ENCODE measurements at places on chromosomes 4 and X.
A peak's percentile ranks its signal among the peaks of the same experiment; 100 is the strongest.

DNA sequence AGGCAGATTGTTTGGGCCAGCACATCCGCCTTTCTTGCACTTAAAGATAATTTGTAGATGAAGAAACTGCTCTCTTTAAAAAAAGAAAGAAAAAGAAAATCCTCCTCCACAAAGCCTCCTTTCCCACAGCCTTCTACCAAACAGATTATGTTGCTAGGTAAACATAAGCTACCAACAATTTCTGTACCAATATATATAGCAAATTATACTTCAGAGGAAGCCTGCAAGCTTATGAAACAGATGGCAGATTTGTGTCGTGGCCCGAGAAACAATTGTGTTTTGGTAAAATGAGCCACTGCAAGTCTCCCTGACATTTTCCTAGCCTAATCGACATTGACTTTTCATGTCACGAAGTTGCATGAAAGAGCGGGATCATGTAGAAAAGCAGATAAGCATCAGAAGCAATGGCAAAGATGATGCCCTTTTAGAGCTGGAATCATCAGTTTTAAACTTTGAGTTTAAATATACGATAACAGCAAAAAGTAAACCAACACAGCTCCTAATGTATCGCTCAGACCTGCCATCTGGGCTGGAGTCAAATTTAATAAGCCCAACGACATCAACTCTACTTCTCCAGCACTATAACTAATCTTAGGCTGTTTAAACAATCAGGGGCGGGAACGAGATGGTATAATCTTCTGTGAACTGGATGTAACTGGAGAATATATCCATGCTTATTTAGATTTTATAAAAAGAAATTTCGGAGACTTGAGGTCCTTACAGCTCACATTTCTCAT lies 94.9 kb upstream of the PLAC1 start:
- H3K27me3 ChIP-seq, result no peaks in the 10 kb centered on the region
- DNase-seq, result no peak
- no peak overlapping the region for H3K4me3 ChIP-seq
- no peak overlapping the region for H3K27ac ChIP-seq
- H3K36me3 ChIP-seq, result no peaks in the 10 kb centered on the region
- H3K4me1 ChIP-seq, result no peaks in the 10 kb centered on the region

- H3K4me1 ChIP-seq, result peaks cover 19% of the 10 kb centered on the region
- no peak for DNase-seq
- H3K27ac ChIP-seq, result no peak overlapping the region
- no peak overlapping the region for H3K4me3 ChIP-seq
- H3K27me3 ChIP-seq, result no peaks in the 10 kb centered on the region
Observed at GRCh38 chr4:119209077-119209476, 3.4 kb upstream of the USP53 start.

DNA sequence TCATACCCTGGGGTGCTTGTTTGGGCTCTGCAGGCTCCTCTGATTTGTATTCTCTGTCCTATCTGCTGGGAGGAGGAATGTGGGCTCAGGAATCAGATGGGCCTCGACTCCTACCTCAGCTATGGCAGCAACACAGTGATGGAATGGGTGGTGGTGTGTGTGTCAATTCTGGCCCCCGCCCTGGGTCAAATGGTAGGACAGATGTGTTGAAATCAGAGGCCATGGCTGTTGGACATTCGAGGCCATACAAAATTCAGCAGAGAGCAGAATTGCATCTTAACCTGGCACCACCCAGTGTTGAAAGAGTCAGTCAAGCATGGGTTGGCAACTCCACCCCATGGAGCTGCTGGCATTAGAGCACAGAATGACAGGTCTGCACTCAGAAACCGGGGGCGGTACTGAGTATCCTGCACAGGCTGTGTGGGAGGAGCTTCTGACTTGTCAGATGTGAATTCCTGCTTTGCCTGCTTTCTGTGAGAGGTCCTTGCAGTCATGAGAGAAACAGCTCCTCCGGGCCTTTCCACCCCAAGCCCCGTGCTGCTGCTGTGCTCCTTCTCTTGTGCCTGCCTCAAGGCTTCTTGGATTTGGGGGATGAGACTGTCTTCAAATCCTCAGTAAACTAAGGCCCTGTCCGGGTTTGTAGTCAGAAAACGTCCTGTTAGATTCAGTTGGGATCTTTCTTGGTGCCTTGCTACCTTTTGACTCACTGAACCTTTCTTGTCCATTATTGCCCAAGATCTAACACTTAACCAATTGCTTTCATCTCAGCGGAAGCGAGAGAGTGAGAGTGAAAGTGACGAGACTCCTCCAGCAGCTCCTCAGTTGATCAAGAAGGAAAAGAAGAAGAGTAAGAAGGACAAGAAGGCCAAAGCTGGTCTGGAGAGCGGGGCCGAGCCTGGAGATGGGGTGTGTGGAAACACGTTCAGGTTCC lies 13.0 kb downstream of the DKC1 start:
- peaks cover 63% of the 10 kb centered on the region for H3K36me3 ChIP-seq
- peak; percentile 14 for DNase-seq
- H3K4me3 ChIP-seq, result no peak overlapping the region
- no peaks in the 10 kb centered on the region for H3K27me3 ChIP-seq
- no peak overlapping the region for H3K27ac ChIP-seq
- H3K4me1 ChIP-seq, result no peaks in the 10 kb centered on the region

DNA sequence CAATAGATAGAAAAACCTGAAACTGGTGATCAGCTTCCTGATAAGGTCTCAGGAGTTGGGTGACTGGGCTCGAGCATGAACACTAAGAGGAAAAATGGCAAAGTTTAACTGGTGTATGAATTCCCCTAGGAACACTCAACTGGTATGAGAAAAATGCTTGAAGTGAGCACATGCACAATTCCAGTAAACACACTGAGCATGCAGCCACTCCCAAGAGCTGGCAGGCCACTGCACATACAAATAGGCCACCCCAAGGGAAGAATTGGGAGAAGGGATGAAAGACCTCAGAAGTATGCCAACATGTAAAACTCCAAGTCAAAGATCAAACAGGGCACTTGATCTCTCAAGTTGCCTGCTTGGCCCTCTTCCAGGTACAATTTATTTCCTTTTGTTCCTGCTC lies 45.4 kb upstream of the GNPDA2 start:
- H3K36me3 ChIP-seq, result no peaks in the 10 kb centered on the region
- DNase-seq, result no peak
- H3K27ac ChIP-seq, result no peak overlapping the region
- no peaks in the 10 kb centered on the region for H3K27me3 ChIP-seq
- H3K4me3 ChIP-seq, result no peak overlapping the region
- no peaks in the 10 kb centered on the region for H3K4me1 ChIP-seq

- no peak for DNase-seq
- H3K4me1 ChIP-seq, result peaks cover 7% of the 10 kb centered on the region
- H3K27me3 ChIP-seq, result no peaks in the 10 kb centered on the region
- H3K4me3 ChIP-seq, result no peak overlapping the region
Observed at GRCh38 chr4:108555701-108556100, 64.7 kb upstream of the RPL34 start.

DNA sequence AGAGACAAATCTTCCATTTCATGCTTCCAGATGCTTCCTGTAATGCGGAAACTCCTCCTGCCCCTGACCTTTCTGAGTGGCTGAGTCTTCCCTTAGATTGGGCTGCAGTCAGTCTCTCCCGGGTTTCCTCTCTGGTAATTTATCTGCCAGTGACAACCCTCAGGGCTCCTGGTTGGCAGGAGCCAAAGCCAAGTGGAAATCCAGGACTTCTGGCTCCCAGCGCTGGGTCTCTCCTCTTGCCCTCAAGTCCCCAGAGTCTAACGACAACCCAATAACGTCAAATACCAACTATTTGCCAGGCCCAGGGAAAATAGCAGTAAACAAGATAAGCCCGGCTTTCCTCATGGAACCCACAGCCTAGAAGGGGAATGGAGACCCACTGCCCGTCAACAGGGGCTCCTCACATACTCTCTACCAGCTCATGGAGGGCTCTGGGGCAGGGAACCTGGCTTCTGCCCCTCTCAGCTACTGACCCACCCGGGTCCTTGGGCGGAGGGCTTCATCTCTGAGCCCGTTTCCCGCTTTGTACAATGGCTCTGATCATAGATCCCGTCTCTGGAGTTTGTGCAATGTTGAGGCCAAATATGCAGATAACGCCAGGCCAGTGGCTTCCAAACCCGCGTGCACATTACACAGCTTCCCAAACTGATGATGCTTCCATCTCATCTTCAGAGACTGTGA lies 1.1 kb upstream of the TBC1D14 start:
- peak overlapping the region; percentile 98 for H3K4me3 ChIP-seq
- no peaks in the 10 kb centered on the region for H3K27me3 ChIP-seq
- peaks cover 44% of the 10 kb centered on the region for H3K4me1 ChIP-seq
- DNase-seq, result no peak
- H3K36me3 ChIP-seq, result no peaks in the 10 kb centered on the region
- peak overlapping the region; percentile 100 for H3K27ac ChIP-seq

GRCh38 chrX:18676470-18676869 lies 4.6 kb upstream of the RS1 start:
- H3K27ac ChIP-seq, result no peak overlapping the region
- no peaks in the 10 kb centered on the region for H3K27me3 ChIP-seq
- no peaks in the 10 kb centered on the region for H3K36me3 ChIP-seq
- no peak for DNase-seq
- no peaks in the 10 kb centered on the region for H3K4me1 ChIP-seq
- no peak overlapping the region for H3K4me3 ChIP-seq

DNA sequence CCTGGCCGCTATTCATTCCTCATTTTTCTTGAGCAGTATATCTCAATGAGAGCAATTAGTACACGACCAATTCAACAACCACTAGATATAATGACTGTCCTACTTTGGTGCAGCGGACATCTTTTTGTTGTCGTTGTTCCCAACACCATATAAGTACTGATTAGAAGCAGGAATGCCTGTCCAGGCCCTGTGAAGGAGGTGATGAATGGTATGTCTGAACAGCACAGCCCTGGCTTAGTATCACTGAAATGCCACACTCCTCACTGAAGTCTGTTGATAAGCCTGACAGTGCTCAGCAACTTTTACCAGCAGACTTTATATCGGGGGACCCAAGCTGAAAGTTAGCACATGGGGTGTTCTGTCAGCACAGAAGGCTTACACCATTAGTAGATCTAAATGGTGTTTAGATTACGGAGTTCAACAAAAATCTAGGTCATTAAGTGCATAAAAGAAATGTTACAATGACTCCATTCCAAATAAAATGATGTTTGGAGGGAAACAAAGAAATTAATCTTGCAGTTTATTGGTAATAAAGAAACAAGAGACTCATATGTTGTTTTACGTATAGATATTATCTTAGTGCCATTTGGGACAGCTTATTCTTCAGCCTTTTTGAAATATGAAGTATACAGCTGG lies 228.3 kb upstream of the TTC29 start:
- H3K27me3 ChIP-seq, result no peaks in the 10 kb centered on the region
- H3K4me1 ChIP-seq, result no peaks in the 10 kb centered on the region
- no peak overlapping the region for H3K4me3 ChIP-seq
- DNase-seq, result peak; percentile 48
- no peak overlapping the region for H3K27ac ChIP-seq
- H3K36me3 ChIP-seq, result no peaks in the 10 kb centered on the region

DNA sequence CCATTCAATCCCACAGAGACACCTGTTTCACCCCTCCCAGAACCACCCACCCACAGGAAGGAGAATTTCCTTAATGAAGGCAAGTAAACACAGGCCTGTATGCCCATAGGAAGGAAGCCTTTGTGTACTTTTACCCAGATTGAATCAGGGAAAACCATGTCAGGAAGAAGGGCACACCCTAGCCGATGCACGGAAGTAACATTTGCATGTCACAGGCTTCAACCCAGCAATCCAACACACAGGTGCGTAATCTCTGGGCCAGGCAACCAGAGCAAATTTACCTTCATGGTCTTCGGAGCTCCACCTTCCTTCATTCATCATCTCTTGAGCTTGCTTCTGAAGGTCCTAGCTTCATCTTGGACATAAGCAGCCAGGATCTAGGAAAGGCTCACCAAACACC lies 206.3 kb downstream of the SHROOM3 start:
- H3K36me3 ChIP-seq, result no peaks in the 10 kb centered on the region
- H3K4me1 ChIP-seq, result no peaks in the 10 kb centered on the region
- no peak for DNase-seq
- no peak overlapping the region for H3K27ac ChIP-seq
- H3K27me3 ChIP-seq, result no peaks in the 10 kb centered on the region
- H3K4me3 ChIP-seq, result no peak overlapping the region

GRCh38 chr4:168835880-168836454 lies 174.1 kb downstream of the CBR4 start:
- DNase-seq, result no peak
- peaks cover 11% of the 10 kb centered on the region for H3K4me1 ChIP-seq
- no peaks in the 10 kb centered on the region for H3K36me3 ChIP-seq
- no peaks in the 10 kb centered on the region for H3K27me3 ChIP-seq
- peak overlapping the region; percentile 6 for H3K4me3 ChIP-seq
- peak overlapping the region; percentile 19 for H3K27ac ChIP-seq

- H3K36me3 ChIP-seq, result peaks cover 100% of the 10 kb centered on the region
- peak overlapping the region; percentile 26 for H3K27ac ChIP-seq
Observed at GRCh38 chr4:8451440-8452182, 11.0 kb downstream of the TRMT44 start.

GRCh38 chr4:73788411-73788810 lies 48.0 kb downstream of the CXCL8 start:
- no peaks in the 10 kb centered on the region for H3K4me1 ChIP-seq
- H3K27me3 ChIP-seq, result no peaks in the 10 kb centered on the region
- H3K4me3 ChIP-seq, result no peak overlapping the region

GRCh38 chr4:176191974-176192373 lies 3.4 kb downstream of the SPATA4 start:
- no peak for DNase-seq
- H3K4me3 ChIP-seq, result no peak overlapping the region
- H3K4me1 ChIP-seq, result peaks cover 11% of the 10 kb centered on the region
- H3K27ac ChIP-seq, result no peak overlapping the region
- H3K27me3 ChIP-seq, result no peaks in the 10 kb centered on the region

DNA sequence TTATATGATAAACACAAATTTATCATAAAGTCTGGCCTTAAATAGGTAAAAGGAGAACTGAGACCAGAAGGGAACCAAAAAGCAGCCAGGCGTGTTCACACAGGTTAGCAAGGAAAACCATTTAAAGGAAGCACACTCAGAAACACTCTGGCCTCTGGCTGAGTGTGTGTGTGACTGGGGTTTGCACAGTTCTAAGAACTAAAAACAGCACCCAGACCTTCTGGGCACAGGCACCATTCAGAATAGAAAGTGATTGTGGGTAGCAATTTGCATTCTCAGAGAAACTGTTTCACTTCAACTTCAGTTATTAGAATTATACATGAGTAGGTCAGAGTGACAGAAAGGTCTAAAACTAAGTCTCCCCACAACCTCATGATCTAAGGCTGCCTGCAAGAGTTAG lies 10.0 kb downstream of the GPR82 start:
- H3K36me3 ChIP-seq, result no peaks in the 10 kb centered on the region
- no peaks in the 10 kb centered on the region for H3K4me1 ChIP-seq

- no peaks in the 10 kb centered on the region for H3K27me3 ChIP-seq
Observed at GRCh38 chrX:151983186-151983585, 8.7 kb upstream of the GABRE start.
